ENCODE measurements at places on chromosomes 6 and 20.
A peak's percentile ranks its signal among the peaks of the same experiment; 100 is the strongest.

DNA sequence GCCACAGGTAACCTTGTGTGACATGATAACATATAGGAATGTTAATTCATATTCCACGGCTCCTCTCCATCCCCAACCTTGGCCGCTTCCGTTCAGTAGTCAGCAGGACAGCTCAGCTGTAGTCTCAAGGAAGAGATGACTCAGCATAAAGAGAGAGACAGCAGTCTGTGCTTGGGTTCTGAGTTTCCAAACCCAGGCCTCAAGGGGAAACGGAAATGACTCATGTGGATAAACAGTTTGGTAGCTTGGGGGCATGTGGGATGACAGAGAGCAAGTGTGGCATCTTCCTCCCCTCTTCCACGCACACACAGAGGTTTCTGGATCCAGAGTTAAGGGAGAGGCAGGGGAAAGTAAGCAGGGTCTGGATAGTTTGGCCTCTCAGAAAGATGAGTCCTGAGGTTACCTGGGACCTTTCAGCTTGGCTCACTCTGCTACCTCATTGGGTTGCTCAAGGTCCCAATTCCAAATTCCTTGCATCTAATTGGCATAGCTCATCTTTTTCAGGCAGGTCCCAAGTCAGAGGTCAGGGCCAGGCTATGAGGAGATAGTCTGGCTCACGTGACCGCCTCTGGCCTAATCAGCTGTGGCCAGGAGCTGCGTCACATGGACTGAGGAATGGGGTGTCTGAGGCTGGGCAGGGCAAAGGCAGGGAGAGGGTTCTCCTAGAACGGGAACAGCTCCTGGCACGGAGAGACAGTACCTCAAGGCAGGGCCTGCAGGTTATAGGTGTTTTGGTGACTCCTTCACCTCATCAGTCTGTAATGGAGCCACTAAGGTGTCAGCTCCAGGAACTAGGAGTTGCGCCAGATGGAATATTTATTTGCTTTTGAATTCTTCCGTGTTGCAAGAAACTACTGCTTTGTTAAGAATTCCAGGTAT, 36.5 kb upstream of the MLN start:
- DNase-seq, result peak; percentile 100

DNA sequence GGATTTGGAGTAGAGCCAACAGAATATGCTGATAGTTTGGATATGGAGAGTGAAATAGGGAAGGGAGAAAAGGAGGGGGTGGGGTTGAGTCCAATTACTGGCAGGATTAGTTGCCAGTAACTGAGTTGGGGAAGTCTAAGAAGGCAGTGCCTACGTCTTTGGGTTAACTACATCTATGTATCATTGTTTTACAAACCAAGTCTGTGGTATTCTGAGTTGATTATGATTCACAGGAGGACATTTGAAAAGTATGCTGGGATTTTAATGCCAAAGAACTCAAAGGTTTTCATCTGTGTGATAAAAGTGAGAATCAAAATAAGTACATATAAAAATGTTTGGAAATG, 14.7 kb downstream of the DSE start:
- DNase-seq, result peak; percentile 73

DNA sequence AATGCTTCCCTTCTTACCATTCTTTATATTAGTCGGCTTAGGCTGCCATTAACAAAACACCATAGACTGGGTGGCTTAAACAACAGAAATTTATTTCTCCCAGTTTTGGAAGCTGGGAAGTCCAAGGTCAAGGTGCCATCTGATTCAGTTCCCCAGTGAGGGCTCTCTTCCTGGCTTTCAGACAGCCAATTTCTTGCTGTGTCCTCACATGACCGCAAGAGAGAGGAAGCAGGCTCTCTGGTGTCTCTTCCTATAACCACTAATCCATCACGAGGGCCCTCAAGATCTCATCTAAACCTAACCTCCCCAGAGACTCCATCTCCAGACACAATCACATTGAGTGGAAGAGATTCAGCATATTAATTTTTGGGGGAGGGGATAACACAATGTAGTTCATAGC, 193.0 kb upstream of the SGK1 start:
- DNase-seq, result no peak

GRCh38 chr6:10559522-10560152, 38.5 kb downstream of the GCNT2 start:
- DNase-seq, result no peak

Measured in EL (cell line).